Activated T-cell treated with anti-CD3 and anti-CD28 coated beads, Interleukin-2, amount 50 U/mL, for 72 hours (primary cell): ENCODE measurements at places on chromosomes 7 and 10. TPM values are rescaled to one million over a fixed set of nuclear protein-coding genes. Genes with fewer than 3 reads are reported as not detected.

The WASHC2A gene
- 32.4 TPM for total RNA-seq

The MEIG1 gene
- not detected for total RNA-seq

The STEAP1 gene
- total RNA-seq: 2.1 TPM

The DDC gene
- total RNA-seq: not detected

The CTAGE6 gene
- 0.79 TPM for total RNA-seq

The PDCD4 gene
- total RNA-seq: 386 TPM

The SPOCK2 gene
- 253 TPM for total RNA-seq

The ANKRD61 gene
- total RNA-seq: not detected

The CLIP2 gene
- 2.4 TPM for total RNA-seq

The ADRB1 gene
- total RNA-seq: not detected

The OR9A2 gene
- 0.32 TPM for total RNA-seq

The RSPH10B gene
- 0.28 TPM for total RNA-seq

The SFTPA1 gene
- total RNA-seq: not detected

The HOXA1 gene
- total RNA-seq: 0.58 TPM

The NPC1L1 gene
- total RNA-seq: 0.12 TPM

The CALML3 gene
- not detected for total RNA-seq

The TLL2 gene
- 0.09 TPM for total RNA-seq

The HMX2 gene
- total RNA-seq: 0.58 TPM

The TFR2 gene
- 4.7 TPM for total RNA-seq

The CALU gene
- 32.4 TPM for total RNA-seq

The SHOC2 gene
- 66.1 TPM for total RNA-seq

The TCF7L2 gene
- total RNA-seq: 6.1 TPM

The GPR37 gene
- not detected for total RNA-seq

The PARG gene
- 33.4 TPM for total RNA-seq

The TMEM196 gene
- not detected for total RNA-seq

The ASB4 gene
- not detected for total RNA-seq

The AVL9 gene
- total RNA-seq: 50.9 TPM

The ZP3 gene
- total RNA-seq: 7.7 TPM

The CALHM1 gene
- not detected for total RNA-seq

The RNF148 gene
- not detected for total RNA-seq
